Memory B cell (primary cell): ENCODE measurements at places on chromosomes 11 and 22.

- no peak overlapping the region for H3K4me3 ChIP-seq
- peaks cover 2% of the 10 kb centered on the region for H3K4me1 ChIP-seq
- no peak overlapping the region for H3K27ac ChIP-seq
- no peaks in the 10 kb centered on the region for H3K36me3 ChIP-seq
- no peak for DNase-seq
Observed at GRCh38 chr11:64156235-64157011, 9.5 kb downstream of the MACROD1 start.

DNA sequence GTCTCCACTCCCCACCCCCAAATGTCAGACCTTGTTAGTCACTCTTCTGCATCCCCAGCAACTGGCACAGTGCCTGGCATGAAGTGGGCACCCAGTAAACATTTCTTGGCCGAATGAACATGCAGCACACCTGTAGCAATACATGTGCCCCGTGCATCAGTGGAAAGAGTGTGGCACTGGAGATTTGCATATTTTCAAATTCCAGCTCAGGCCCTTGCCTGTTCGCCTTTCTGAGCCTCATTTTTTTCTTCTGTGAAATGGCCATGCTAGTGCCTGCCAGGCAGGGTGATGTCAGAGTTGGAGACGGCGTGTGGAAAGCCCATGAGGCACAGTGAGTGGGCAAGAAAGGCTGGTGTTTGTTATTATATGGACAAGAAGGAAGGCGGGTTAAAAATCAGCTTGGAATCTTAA lies 38.7 kb downstream of the CD82 start:
- peaks cover 36% of the 10 kb centered on the region for H3K36me3 ChIP-seq
- H3K4me1 ChIP-seq: peaks cover 80% of the 10 kb centered on the region

DNA sequence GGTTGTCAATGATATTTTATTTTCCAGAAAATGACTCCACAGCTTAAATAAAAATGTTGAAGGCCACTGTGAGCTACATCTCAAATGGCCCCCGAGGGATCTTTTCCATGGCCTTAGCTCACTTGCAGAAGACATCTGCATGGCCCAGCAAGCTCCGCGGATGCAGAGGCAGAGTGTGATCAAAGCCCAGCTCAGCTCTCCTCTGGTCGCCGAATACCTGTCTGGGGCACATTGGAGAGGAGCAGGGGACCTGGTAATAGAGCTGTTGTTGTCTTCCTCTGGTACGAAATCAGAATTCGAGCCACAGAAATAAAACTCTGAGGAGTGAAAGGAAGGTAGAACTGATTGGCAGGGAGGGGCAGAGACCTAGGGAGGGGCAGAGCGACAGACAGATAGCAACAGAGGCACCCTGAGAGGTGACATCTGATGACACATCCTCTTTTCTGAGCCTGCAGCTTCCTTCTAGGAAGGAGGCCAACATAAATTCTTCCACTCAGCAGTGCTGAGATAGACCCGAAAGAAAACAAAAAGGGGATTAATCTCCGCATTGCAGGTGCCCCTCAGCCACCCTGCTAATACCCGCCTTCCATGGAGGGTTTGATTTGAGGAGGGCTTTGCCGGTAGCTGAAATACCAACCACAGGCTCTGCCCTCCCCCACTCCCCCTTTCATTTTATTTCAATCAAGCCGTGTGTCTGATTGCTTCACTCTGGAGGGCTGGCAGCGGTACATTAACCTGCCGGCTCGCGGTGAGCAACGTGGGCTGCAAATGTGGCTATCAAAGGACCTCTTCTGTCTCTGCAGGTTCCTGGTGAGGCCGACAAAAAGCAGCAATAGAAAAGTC lies 759.4 kb downstream of the OPCML start:
- H3K36me3 ChIP-seq: no peaks in the 10 kb centered on the region
- no peaks in the 10 kb centered on the region for H3K4me1 ChIP-seq

GRCh38 chr11:69454018-69454417 lies 27.4 kb upstream of the LINC01488 start:
- no peak for DNase-seq
- H3K4me3 ChIP-seq: no peak overlapping the region
- peaks cover 15% of the 10 kb centered on the region for H3K27me3 ChIP-seq
- no peak overlapping the region for H3K27ac ChIP-seq

- H3K36me3 ChIP-seq: peaks cover 23% of the 10 kb centered on the region
- H3K4me1 ChIP-seq: peaks cover 3% of the 10 kb centered on the region
- no peaks in the 10 kb centered on the region for H3K27me3 ChIP-seq
- no peak overlapping the region for H3K27ac ChIP-seq
- no peak overlapping the region for H3K4me3 ChIP-seq
- DNase-seq: no peak
Observed at GRCh38 chr22:47168441-47168840, 406.0 kb downstream of the TBC1D22A start.
